Caco-2 (cell line): ENCODE measurements at places on chromosomes 7 and 10. TPM values are rescaled to one million over a fixed set of nuclear protein-coding genes. Genes with fewer than 3 reads are reported as not detected.
A peak's percentile ranks its signal among the peaks of the same experiment; 100 is the strongest.

GRCh38 chr10:132918264-132918616, 24.1 kb downstream of the CFAP46 start:
- H3K4me3 ChIP-seq = no peak overlapping the region
- H3K27me3 ChIP-seq = no peaks in the 10 kb centered on the region; the same call in 1 of the 2 replicates
- no peaks in the 10 kb centered on the region for H3K36me3 ChIP-seq

DNA sequence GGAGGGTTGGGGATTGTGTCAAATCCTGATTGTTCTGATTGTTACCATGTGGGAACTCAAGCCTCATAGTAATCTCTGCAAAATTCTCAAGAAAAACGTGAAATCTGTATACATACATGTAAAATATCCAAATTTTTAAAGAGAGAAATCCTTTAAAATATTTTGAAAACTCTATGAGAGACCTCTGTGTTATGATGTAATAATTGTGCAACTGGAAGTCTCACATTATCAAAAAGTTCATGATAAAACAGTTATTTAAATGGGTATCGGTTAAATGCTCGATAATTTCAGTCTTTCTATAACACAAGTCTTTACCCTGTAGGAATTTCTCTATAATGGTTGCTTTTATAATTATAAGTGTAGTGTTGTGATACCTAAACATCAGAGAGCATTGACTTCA, 95.5 kb downstream of the TMEM26 start:
- no peak overlapping the region for H3K27ac ChIP-seq

GRCh38 chr7:17146621-17147020, 151.8 kb upstream of the AHR start:
- H3K4me3 ChIP-seq = no peak overlapping the region
- no peaks in the 10 kb centered on the region; the same call in 1 of the 2 replicates for H3K4me1 ChIP-seq
- H3K36me3 ChIP-seq = no peaks in the 10 kb centered on the region
- no peak for DNase-seq
- no peaks in the 10 kb centered on the region for H3K27me3 ChIP-seq
- H3K27ac ChIP-seq = no peak overlapping the region

DNA sequence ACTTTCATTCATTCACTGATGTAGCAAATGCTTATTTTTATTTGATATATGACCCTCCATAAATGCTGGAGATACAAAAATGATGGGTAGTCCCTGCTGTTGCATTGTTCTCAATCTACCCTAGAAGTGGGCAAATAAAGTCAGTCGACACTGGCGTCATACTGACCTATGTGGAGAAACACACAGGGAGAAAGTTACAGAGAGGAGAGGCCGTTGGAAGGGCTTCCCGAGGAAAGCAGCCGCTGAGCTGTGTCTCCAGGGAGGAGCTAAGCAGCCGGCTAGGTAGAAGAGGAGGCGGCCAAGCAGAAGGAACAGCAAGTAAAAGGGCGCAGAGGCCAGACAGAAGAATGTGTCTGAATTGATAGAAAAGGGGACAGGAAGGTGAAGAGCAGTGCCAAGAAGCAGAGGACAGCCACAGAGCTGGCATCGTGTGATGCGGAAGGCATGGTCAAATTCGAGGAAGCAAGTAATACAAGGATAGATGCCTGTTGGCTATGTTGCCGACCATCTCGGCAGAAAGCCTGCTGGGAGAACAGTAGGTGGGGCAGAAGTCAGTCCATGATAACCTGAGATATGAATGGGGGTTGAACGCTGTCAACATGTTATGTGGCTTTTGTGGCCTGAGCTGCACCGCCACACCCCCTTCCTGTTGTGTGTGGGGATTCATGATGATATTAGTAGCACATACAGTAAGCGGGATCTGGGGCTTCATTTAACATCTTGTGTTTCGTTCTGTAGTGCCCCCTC, 25.9 kb downstream of the ST8SIA6 start:
- H3K4me3 ChIP-seq = no peak overlapping the region
- H3K27ac ChIP-seq = no peak overlapping the region
- peaks cover 2% of the 10 kb centered on the region; the same call in 1 of the 2 replicates for H3K4me1 ChIP-seq
- H3K36me3 ChIP-seq = no peaks in the 10 kb centered on the region
- DNase-seq = no peak

DNA sequence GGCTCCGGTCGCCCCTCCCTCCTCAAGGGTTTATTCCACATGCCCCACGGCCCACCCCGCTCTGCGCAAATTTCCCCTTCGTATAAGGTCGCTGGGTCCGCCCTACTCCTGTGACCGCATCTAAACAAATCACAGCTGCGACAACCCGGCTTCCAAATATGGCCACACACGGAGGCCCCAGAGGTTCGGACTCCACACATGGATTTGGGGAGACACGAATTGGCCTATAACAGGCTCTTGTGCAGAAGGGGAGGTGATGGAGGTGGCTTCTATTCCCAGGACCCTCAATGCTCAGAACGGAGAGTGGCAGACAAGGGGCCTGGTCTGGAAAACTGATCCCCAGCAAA, 90.1 kb downstream of the FOXL3 start:
- no peak for DNase-seq
- H3K4me3 ChIP-seq = no peak overlapping the region
- no peak overlapping the region for H3K27ac ChIP-seq
- peaks cover 18% of the 10 kb centered on the region for H3K4me1 ChIP-seq
- H3K27me3 ChIP-seq = no peaks in the 10 kb centered on the region
- H3K36me3 ChIP-seq = no peaks in the 10 kb centered on the region

GRCh38 chr7:25732766-25733217, 419.2 kb upstream of the NFE2L3 start:
- no peaks in the 10 kb centered on the region for H3K27me3 ChIP-seq
- H3K36me3 ChIP-seq = no peaks in the 10 kb centered on the region
- H3K27ac ChIP-seq = no peak overlapping the region
- no peaks in the 10 kb centered on the region for H3K4me1 ChIP-seq

DNA sequence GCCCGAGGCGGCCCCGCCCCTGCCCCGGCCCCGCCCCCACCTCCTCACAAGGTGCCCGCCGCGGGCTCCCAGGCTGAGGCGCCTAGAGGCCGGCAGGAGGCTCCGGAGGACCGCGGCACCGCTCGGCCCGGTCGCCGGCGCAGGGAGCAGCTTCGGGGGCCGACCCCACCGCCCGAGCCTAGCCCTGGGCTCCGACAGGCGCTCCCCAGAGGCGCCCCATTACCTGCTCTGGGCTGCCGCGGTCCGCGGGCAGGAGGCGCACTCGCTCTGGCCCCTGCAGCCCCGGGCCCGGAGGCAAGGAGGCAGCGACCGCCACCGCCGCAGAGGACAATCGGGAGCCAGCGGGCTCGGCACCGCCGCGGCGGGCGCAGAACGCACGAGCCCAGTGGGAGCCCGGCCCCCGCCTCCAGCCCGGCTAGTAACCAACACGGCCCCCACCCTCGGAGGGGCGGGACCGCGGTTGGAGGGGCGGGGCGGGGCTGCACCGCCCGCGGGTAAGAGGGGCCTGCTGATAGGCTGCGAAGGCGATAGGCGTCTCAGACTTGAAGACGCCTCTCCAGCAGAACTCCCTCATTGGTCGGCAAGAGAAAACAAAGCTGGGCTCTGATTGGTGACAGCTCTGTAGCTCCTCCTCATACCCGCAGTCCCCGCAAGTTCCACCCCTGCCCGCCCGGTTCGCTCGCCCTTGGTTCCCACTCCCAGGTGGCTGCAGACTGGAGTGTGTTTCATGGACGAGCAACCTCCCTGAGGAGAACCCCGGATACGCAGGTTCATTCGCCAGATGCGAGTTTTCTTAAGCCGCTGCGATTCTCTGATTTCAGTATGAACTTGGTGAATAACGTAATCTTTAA, at the start of gene MPP7:
MPP7 (minus strand) TSS at position 427 of the 851 bp plus-strand sequence. CDS start 64,460 bp downstream, outside the sequence.
- peaks cover 30% of the 10 kb centered on the region for H3K4me1 ChIP-seq
- no peaks in the 10 kb centered on the region for H3K27me3 ChIP-seq
- peak; percentile 100 for DNase-seq
- H3K4me3 ChIP-seq = peak within 1 kb of the TSS; percentile 75
- peak within 1 kb of the TSS; percentile 81 for H3K27ac ChIP-seq

DNA sequence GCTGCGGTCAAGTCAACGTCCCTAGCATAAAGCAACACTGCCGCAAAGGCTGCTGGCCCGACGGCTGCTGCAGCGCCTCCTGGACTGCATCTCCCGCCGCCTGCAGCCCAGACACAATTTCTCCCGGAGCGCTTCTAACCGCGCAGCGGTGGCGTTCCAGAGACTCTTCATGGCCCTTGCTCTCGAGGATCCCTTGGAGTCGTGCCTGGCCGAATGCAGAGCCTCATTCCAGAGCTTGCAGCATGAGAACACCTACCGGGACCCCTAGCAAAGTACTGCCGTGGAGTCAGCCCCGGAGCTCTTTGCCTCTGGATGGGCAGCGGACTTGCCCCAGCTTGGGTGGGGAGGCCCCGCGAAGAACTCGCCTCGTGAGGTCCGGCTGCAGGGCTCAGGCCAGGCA, 79.7 kb upstream of the ZNF32 start:
- no peaks in the 10 kb centered on the region for H3K36me3 ChIP-seq
- H3K4me1 ChIP-seq = no peaks in the 10 kb centered on the region
- no peak overlapping the region for H3K4me3 ChIP-seq
- H3K27me3 ChIP-seq = no peaks in the 10 kb centered on the region

- no peaks in the 10 kb centered on the region for H3K36me3 ChIP-seq
- H3K4me1 ChIP-seq = no peaks in the 10 kb centered on the region
- H3K27ac ChIP-seq = no peak overlapping the region
- no peaks in the 10 kb centered on the region for H3K27me3 ChIP-seq
These were observed 401.2 kb downstream of the THSD7A start for GRCh38 chr7:11430841-11431240.

- no peak for DNase-seq
- no peak overlapping the region for H3K27ac ChIP-seq
- peaks cover 6% of the 10 kb centered on the region for H3K36me3 ChIP-seq
- H3K4me1 ChIP-seq = peaks cover 20% of the 10 kb centered on the region
- no peak overlapping the region for H3K4me3 ChIP-seq
- H3K27me3 ChIP-seq = no peaks in the 10 kb centered on the region
These were observed 80.3 kb downstream of the BICC1 start for GRCh38 chr10:58593008-58593407.

DNA sequence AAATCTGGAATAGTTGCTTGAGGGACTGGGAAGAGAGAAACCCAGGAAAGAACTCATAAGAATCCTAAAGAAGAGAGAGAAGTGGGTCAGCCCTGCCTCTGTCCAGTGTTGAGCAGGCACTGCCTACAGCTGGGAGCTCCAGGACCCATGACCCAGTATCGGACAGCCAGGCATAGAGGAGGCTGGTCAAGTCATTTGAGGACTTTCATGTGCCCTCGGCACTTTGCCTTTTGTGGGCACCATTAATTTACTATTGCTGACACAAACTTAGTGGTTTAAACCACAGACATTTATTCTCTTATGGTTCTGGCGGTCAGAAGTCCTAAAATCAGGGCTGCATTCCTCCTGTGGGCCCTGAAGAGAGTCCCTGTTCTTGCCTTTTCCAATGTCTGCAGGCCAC, 60.3 kb downstream of the CPXM2 start:
- H3K4me3 ChIP-seq = no peak overlapping the region
- H3K27me3 ChIP-seq = no peaks in the 10 kb centered on the region
- no peak for DNase-seq
- H3K4me1 ChIP-seq = no peaks in the 10 kb centered on the region
- H3K36me3 ChIP-seq = no peaks in the 10 kb centered on the region
- no peak overlapping the region for H3K27ac ChIP-seq

DNA sequence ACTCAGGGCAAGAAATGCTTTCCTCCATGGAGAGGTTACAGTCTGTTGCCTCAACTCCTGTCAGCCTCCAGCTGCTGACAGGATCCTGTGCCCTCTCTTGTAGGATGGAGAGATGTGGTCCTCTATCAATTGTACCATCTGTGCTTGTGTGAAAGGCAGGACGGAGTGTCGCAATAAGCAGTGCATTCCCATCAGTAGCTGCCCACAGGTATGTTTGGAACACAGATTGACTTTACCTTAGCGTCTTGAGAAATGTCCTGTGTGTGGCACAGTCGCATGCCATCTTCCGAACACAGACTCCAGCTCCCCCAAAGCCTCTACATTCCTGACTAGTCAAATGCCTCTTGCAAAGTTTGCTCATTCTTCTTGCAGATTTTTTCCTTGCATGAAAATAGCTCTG, 152.6 kb downstream of the BMPER start:
- H3K27ac ChIP-seq = no peak overlapping the region
- no peak overlapping the region for H3K4me3 ChIP-seq
- no peaks in the 10 kb centered on the region for H3K36me3 ChIP-seq
- H3K27me3 ChIP-seq = no peaks in the 10 kb centered on the region
- DNase-seq = no peak
- H3K4me1 ChIP-seq = no peaks in the 10 kb centered on the region

- DNase-seq = no peak
- H3K27ac ChIP-seq = no peak overlapping the region
- H3K4me3 ChIP-seq = no peak overlapping the region
- no peaks in the 10 kb centered on the region for H3K36me3 ChIP-seq
- H3K4me1 ChIP-seq = peaks cover 7% of the 10 kb centered on the region
These were observed 32.3 kb downstream of the HSPA12A start for GRCh38 chr10:116710076-116710475.

- H3K4me3 ChIP-seq = no peak overlapping the region
- no peak overlapping the region for H3K27ac ChIP-seq
- H3K4me1 ChIP-seq = no peaks in the 10 kb centered on the region
- H3K27me3 ChIP-seq = no peaks in the 10 kb centered on the region
- DNase-seq = no peak
These were observed 38.3 kb upstream of the SRGN start for GRCh38 chr10:69049566-69049961.

DNA sequence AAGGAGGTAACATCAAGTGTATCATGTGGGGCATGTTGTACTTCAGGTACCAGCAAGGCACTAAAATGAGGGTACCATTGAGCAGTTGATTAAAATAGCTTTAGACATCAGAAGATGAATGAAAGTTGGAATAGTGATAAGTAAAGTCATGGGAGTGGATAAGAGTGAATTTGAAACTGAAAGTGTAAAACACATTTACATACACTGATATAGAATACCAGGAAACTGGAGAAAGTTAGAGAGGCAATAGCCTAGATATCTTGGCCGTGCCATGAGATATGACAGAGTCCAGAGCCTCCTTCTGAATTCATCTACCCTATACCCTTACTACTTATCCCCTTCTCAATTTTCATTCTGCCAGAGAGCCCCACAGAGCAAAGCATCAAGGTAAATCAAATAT, 76.6 kb downstream of the GRM3 start:
- H3K36me3 ChIP-seq = no peaks in the 10 kb centered on the region
- H3K4me1 ChIP-seq = no peaks in the 10 kb centered on the region
- no peaks in the 10 kb centered on the region for H3K27me3 ChIP-seq
- H3K27ac ChIP-seq = no peak overlapping the region

Gene SPDYE5
- total RNA-seq = not detected in 2 replicates

Gene CPA2
- total RNA-seq = 26.1 and 27.6 TPM in 2 replicates

Gene FEZF1
- total RNA-seq = not detected in 2 replicates

Gene GRM3
- not detected in 2 replicates for total RNA-seq

Gene SLC29A4
- total RNA-seq = 34.6 and 38.4 TPM in 2 replicates

Gene RALA
- total RNA-seq = 41.7 and 43.5 TPM in 2 replicates

Gene ODAD2
- not detected in 2 replicates for total RNA-seq
